ENCODE measurements at places on chromosomes 3 and 15.

DNA sequence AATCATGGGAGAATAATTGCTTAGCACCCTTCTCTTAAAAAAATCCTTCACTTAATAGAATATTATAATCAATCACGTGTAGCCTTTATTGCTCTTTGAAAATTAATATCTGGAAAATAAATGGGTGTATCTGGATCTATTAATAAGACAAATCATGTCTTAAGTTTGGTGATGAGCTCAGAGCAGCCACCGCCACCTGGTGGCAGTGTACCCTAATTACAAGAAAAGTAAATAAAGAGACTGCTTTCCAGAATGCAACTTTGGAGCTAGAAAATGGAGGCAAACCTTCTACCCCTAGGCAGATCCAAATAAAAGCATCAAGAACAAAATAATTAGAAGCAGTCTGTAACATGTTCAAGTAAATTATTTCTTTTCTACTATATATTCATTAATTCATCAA is 43.5 kb downstream of the EPHB1 start:
- DNase-seq = peak; percentile 21

- no peak for DNase-seq
Measured at GRCh38 chr15:97874139-97874538, 86.4 kb upstream of the ARRDC4 start.

DNA sequence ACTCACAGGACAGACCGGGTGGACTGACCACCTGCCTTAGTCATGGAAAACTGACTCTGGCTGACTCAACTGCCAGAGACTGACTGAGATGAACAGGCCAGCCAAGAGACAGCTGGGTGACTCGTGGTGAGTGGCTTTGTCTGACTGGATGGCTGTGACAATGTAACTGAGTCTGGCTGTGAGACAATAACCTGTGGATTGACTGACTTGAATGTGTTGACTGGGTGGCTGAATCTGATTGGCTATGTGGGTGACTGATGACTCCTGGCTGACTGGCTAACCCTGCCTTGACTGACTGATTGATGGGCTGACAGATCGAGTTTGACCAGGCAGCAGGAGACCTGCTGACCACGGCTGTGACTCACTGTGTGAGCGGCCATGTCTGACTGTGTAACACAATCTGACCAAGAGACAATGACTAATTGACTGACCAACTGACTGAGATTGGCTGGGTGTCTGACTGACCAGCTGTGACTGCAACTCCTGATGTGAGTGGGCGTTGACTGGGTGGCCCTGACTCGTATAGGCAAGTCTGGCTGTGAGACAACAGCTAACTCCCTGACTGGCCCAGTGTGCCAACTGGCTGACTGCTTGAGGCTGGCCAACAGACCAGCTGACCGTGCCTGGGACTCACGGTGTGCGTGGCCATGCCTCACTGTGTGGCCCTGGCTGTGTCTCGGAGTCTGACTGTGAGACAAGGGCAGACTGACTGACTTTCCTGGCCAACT is 509.1 kb downstream of the SHQ1 start:
- DNase-seq = no peak

- no peak for DNase-seq
Measured at GRCh38 chr15:40796041-40796440, 10.8 kb upstream of the ZFYVE19 start.

GRCh38 chr3:100368441-100368840 is 32.4 kb downstream of the TOMM70 start:
- DNase-seq = no peak

DNA sequence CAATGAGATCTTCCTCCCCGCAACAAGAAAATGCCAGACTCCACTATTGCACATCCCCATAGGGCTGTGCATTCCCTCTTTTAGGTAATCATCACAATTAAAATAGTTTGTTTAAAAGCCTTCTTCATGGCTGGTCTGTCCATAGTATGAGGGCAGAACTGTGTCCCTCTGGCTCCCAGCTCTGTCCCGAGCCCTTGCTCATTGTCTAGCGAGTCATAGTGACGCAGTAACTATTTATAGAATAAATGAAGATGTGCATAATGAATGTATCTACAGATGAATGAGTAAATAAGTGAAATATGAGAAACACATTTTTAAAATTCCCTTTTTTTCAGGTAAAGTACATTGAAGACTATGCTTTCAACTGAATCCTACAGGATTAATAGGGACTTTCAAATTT is 128.4 kb upstream of the TMC3 start:
- no peak for DNase-seq

DNA sequence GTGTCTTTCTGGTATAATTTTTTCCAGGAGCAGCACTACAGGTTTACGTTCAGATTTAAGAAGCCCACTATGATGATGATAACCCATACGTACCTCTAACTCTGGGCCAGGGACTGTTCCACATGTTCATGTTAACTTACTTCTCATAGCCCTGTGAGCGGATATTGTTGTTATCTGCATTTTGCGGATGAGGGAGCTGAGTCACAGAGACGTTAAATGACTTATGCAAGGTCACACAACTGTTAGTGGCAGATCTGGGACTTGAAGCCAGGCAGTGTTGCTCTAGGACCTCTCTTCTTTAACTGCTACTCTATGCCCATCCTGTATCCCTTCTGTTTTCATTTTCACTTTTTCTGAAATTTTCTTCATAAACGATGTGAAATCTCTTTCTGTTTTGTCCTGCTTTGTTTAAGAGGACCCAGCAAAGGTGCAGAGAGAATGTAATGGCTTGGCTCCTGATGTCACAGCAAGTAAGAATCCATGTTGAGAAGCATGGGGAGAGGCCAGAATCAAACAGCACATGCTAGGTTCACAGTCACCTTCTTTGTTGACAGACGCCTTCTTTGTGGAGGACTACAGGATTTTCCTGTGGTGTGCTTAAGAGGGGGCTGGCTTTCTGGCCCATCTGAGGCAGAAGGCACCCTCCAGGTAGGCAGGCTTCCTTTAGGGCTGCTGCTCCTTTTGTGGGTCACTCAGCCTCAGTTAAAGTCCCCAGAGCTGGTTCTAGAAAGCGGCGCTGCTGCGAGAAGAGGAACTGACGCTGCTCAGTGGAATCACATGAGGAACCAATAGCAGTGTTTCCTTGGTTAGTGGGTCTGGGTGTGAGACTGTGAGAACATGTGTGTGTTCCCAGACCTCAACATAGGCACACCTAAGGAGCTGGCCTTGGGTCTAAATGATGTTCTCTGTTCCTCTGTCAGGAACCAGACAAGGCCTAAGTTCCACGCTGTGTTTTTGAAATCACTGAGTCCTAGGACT is 121.6 kb downstream of the TMEM108 start:
- DNase-seq = no peak

All from NAMALWA (cell line).